CD4-positive, alpha-beta T cell treated with Interleukin-6 for 4 hours (primary cell): ENCODE measurements at places on chromosomes 12 and 14.

DNA sequence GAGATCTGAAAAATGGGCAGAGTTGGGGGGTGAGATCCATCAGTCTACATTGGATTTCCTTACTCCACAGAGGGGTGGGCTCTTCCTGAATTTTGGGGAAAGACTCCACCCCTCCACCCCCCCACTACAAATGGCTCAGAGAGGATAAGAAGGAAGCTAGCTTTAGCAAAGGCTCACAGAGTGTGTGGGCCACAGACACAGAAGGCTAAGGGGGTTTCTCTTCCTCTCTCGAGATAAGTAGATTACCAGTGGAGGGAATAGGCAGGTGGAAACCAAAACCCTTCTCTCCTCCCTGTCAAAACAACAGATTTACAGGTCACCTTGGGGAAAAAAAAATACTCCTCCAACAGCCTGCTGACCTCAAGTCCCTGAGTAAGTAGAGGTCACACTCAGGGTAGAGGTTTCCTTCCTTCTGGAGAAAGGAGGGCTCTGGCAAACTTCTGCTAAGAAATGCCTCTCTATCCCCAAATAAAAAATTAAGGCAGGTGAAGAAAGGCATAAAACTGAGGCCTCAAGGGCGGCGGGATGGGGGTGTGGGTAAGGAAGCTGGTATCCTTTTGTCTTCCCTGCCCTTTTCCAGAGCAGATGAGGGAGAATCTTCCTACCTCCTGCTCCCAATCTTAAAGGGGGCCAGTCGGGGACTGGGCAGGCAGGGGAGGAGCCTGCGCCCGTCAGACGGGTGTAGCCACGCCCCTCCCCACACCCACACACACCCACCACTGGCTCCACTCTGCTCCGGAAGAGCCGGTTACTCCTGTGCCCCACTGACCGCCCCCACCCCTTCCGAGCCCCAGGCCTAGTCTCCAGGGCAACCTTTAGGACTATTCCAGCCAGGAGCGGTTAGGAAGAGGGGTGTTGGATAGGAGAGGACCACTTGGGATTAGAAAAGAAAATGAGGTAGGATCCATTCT, 1.9 kb upstream of the BAZ2A start:
- DNase-seq: peak; percentile 73

- no peak for DNase-seq
Observed at GRCh38 chr12:57330992-57331391, 80.0 kb upstream of the STAC3 start.

DNA sequence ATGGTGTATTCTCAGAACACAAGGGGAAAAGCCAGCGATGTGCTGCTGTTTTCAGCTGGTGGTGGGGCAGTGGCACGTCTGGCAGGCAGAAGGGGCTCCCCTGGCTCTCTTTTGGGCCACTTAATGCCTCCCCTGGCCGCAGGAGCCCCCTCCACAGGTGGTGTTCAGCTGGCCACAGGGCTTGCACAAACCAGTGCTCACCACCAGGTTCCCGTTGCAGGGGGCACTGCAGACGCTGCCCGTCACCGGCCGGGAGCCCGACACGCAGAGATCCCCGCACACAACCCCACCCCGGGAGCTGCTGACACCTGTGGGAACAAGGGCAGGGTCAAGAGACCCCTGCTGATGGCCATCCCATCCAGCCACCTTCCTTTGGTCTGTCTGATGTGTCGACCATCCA, 6.7 kb downstream of the KRT83 start:
- DNase-seq: no peak

DNA sequence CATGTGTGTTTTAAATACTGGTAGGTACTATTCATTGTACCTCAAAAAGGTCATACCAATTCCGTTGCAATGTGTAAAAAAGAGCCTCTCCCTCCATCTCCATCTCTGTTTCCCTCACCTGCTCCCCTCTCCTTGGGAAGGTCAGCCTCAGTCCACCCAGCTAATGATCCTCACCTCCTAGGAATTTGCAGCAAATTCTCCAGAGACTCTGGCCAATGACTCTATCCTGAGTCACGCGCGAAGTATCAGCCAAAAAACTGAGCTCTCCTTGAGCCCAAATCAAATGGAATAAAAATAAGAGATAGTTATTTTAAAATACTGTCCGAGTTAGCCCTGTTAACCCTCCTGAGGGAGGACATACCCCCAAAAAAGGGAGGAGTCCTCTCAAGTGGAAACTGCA, 148.4 kb downstream of the DPF3 start:
- no peak for DNase-seq

DNA sequence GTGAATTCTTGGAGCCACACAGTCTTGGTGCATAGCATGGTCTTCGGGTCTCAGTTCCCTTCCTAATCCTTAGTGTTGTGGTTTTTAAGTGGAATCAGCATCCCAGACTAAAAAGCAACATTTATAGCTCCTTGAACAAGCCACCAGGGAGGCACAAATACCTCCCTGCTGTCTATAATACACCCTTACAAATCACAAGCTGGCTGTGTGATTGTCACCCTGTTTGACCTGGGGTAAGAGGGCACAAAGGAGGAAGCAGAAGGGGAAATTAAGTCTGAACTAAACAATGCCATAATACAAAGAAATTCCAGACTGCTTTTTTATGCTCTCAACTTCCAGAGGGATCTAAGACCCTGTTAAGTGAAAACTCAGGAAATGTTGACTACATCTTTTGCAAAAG, 7.7 kb upstream of the MMP19 start:
- DNase-seq: no peak

- no peak for DNase-seq
Observed at GRCh38 chr12:49562831-49563230, 5.1 kb downstream of the MCRS1 start.
